ENCODE measurements at places on chromosomes 4 and X.
A peak's percentile ranks its signal among the peaks of the same experiment; 100 is the strongest.

GRCh38 chrX:78506248-78506647 lies 152.9 kb downstream of the RTL3 start:
- DNase-seq, result no peak

GRCh38 chr4:28310926-28311325 lies 1450.3 kb downstream of the STIM2 start:
- DNase-seq, result no peak

GRCh38 chr4:122889726-122890125 lies 32.7 kb downstream of the NUDT6 start:
- DNase-seq, result no peak

DNA sequence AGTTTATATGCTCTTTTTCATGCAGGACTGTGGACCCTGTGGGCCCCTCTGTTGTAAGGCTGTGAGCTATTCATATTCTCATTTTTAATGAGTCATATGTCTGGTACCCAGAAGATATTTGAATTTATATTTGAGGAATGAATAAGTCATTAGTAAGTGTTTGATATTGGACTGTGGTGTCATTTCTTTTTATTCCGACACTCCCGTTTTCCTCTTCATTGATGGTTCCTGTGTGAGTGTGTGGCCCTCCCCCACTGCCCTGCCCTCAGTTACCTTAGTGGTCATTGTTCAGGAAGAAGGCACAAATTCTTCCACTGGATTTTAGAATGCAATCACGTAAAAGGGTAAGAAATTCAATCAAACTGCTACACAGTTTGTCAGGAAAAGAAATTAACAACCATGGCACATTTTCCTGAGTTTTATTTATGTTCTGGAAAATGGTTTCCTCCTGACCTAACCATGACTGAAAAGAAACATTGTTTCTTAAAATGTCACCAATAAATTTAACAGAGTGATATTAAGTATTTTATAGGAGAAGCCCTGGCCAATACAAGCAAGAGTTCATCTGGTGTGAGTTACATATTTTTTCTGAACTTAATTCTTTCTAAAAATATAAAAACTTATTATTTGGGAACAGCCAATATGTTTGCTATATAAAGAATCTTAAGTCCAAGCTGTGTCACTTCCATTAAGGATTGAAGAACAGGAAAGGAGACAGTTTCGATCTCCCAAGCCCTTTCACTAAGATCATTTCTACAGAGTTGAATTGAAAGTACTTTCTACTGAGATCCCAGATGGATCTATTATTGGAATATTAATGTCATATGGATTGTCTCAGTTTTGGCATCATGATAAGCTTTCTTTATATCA lies 370.5 kb upstream of the ANXA10 start:
- DNase-seq, result no peak

- DNase-seq, result peak; percentile 30
Measured at GRCh38 chr4:54659313-54659712, 1.6 kb downstream of the KIT start.

- DNase-seq, result no peak
Measured at GRCh38 chr4:72209600-72209999, 177.8 kb downstream of the NPFFR2 start.

DNA sequence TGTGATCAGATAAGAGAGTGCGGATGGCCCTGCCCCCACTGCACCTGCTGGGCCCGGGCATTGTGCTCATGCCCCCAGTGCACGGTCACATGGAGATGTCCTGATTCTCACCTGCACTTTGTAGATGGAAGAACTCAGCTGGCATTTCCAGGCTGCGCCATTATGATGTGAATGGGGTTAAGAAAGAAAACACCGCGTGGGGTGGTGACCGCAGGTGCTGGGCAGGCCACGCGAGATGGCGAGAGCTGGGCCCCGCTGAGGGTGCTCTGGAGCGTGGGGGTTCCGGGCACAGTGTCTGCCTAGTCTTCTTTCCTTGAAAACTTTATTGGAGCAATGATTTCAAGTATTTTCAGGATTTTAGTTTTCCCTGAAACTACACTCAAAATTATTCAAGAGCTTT lies 17.8 kb upstream of the HGFAC start:
- no peak for DNase-seq

GRCh38 chrX:1434871-1435240 lies 17.9 kb downstream of the ASMTL start:
- no peak for DNase-seq

GRCh38 chr4:140078366-140078765 lies 75.6 kb downstream of the MAML3 start:
- DNase-seq, result no peak

- DNase-seq, result no peak
Measured at GRCh38 chr4:53552711-53553110, 38.6 kb downstream of the LNX1 start.
